ENCODE measurements at places on chromosomes 12 and 14.

GRCh38 chr14:90599339-90599738 lies 202.5 kb downstream of the CALM1 start:
- no peak for DNase-seq

DNA sequence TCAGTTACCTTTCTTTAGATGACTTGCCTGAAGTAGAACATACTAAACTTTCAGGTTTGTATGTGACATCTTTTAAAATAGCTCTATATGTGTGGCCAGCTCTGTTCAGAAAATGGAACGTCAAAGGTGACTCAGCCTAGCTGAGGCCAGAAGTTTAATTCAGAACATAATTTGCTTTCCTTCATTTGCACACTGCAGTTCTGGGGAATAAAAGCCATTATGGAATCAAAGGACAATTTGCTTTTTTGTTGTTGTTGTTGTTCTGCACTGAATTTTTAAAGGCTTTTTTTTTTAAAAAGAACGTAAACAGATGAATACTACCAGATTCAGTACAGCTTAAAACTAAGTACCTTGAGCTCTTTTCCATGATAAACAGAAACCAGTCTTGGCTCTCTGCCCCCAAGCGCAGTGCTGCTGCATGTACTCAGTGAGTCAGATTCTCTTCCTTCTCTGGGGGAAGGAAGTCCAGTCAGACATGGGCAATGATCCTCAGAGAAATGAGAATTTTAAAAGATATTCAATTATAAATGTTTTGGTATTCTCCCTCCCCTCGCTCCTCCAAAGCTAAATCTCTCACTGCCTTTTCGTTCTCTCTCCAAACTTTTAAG lies 644.2 kb downstream of the NOVA1 start:
- DNase-seq = no peak

DNA sequence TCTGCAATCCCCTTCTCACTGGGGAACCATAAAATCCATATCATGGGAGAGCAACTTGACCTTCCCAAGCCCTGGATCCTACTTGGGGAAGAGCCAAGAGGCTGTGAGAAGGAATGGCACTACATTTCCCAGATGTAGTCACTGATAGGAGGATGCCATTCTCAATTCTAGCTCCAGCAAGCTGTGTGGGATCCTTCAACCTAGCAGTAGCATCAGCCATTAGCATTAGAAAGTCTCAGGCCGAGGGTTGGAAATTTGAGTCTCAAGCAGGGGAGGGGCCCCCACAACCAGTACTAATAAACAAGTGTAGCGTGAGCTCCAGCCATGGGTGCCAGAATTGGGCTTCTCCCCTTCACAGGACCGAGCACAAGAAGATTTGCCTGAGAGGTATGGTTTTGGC lies 84.3 kb upstream of the NELL2 start:
- DNase-seq = no peak

DNA sequence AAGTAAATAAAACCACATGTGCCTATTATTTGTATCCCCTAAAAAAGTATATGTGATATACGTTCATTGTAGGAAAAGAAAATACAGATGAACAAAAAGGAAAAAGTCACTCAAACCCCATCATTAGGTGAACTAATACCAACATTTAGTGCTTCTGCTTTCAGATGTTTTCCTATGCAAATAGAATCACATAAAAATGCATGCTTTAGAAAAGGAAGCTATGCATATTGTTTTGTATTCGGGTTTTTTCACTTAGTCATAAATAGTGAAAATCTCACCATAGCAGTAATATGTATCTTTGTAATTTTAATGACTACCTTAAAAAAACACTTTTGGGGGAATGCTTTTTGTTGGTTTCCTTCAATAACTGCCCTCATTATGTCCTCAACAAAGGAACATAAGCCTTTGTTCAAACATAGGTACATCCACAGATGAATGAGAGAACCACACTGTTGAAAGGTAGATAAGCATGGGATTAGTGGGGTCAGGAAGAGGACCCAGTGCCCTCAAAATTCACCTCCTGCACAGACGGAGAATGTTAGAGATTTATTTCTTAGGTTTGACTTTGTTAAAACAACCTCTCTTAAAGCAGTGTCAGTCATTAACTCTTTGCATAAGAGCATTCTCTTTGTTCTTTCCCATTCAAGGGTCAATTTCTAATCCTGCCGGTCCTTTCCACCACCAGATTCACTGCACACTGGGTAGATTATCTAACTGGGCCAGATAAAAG lies 6.5 kb downstream of the AMDHD1 start:
- DNase-seq = no peak

DNA sequence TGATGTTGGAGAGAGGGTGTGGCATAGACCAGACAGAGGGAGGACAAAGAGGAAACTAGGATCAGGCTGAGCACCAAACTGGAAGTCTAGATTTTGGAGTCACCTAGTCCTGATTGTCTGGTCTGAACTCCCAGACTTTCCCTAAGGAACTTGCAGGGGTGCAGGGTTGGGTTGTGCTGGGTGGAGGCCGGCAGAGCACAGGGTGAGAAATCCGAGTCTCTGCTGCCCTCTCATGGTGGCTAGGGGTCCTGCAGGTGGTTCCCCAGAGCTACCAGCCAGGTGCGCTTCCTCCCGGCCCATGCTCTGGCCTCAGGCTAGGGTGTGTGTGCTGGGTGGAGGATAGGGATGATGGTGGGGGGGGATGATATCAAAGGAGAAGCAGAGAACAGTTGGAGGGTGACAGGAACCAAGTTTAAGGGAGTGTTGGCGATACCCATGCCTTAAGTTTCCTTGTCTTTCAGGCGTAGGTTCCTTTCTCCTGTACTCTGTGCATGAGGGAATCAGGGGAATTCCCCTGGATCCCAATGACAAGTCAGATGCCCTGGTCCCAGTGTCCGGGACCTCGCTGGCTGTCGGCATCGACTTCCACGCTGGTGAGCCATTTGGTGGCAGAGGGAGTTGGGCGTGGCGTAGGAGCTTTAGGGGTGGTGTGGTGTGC lies 33.5 kb upstream of the NXPH4 start:
- peak; percentile 69 for DNase-seq

DNA sequence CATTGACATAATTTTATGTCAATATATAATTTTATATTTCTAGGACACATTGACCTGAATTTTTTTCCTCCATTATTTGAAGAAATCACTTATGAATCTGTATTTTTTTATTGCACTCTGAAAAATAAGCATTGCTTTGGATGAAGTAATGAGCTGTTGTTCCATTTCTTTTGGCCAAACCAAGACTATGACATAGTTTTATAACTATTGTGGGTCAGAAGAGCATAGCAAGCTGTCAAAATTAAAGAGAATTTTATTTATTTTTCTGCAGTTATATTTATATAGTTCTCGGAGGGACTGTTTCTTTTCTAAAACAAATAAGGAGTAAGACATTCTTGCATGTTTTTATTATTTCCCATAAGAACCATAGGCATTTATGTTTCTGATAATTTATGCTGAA lies 8.5 kb downstream of the C12orf75 start:
- no peak for DNase-seq

DNA sequence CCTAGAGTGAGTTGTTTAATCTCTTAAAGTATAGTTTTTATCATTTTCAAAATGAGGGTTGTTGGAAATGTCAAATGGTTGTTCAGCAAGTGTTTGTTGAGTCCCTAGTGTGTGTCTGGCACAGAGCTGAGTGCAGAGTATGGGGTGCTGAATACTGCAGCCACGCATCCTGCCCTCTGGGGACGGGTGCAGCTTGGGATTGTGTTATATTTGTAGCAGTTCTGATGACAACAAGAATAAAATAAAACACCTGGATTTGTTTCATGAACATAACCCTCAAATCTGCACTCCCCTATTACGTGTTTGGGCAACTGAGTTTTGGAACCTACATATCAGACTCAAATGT lies 127.9 kb downstream of the CACNA1C start:
- no peak for DNase-seq

DNA sequence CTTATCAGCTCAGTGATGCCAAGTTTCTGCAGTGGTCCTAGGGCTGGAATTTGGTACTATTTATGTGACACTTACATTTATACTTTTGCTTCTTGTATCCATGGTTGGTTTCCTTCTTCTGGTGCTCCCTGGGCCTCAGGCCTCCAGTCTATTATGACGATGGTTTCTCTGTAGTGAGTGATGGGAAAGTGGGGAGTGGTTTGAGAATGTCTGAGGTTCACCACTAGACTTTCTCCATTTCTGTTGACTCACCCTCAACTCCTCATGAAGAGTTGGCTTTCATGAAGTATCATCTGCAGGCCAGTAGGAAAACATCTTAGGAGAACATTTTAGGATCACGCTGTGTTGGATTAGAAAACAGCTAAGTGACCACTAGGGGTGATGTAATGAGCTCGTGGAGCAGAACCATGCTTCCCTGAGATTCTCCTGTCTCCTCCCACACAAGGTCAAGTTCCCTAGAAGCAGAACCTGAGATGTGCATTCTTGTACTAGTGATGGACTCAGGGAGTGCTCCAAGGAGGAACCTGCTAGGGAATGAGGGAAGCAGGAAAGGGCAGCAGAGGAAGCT lies 32.1 kb downstream of the RPH3A start:
- no peak for DNase-seq

GRCh38 chr12:107477947-107478610 lies 207.5 kb upstream of the PWP1 start:
- DNase-seq = no peak

DNA sequence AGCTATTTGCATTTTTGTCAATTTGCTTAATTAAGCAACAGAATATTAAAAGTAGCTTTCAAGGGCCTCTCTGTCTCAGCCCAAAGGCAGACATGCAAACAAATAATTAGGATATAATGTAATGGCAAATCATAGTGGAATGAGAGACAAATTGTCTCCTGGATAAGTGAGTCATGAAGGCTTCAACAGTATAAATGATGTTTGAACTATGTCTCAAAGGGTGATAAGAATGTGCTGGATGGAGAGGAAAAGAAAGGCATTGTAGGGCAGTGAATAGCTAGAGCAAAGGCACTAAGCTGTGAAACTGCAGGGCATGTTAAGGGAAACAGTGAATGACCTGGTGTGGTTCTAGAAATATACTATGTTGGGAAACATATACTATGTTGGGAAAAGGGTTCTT lies 53.5 kb upstream of the PPP1R12A start:
- no peak for DNase-seq

DNA sequence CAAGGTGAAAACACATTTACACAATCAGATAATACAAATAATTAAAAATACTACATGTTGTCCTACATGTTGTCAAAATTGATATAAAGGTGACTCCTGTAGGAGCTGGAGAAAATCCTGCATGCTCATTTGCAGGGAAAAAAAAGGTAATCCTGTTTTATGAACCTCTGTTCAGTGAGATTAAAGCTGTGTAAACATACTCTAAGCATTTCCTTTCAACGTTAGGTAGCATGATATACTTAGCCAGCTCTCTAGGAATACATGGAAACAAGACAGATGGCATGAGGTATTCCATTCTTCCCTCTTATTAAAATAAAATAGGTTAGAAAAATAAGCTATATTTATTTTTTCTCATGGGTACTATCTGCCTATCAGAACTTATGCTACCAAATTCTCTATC lies 635.7 kb upstream of the FLRT2 start:
- DNase-seq = no peak

DNA sequence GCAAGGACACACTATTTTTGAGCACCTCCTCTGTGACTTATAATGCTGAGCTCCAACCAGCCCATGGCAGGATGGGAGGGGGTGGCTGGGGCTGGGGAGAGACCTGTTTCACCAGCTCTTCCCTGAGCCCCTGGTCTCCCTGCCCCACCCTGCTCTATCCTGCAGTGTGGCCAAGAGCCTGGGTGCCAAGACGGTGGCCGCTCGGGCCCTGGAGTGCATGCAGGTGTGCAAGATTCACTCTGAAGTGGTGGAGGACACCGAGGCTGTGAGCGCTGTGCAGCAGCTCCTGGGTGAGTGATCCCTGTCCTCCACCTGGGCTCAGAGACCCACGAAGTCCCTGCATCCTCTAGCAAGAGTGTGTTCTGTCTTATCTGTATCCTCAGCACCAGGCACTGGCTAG lies 14.4 kb downstream of the SDSL start:
- no peak for DNase-seq

GRCh38 chr12:92444763-92445162 lies 258.0 kb upstream of the PLEKHG7 start:
- DNase-seq = no peak

DNA sequence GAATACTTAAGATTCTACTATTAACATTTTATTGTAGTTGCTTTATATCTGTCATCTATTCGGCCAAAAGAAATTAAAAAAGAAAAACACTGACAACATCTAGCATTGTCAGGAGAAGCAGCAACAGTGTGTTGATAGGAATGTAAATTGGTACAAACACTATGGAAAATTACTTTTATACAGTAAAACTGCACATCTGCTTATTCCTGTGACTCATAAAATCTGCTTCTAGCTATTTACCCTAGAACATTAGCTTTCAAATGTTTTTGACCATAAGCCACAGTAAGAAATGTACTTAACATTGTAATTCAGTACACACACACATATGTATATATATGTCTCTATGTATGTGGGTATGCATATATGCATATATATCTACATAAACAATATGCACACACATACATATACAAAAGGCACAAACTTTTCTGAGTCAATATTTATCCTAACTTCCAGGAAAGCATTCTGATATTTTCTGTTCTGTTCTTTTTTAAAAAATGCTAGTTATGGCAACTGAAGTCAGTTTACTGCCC lies 278.9 kb upstream of the GARIN2 start:
- DNase-seq = no peak

DNA sequence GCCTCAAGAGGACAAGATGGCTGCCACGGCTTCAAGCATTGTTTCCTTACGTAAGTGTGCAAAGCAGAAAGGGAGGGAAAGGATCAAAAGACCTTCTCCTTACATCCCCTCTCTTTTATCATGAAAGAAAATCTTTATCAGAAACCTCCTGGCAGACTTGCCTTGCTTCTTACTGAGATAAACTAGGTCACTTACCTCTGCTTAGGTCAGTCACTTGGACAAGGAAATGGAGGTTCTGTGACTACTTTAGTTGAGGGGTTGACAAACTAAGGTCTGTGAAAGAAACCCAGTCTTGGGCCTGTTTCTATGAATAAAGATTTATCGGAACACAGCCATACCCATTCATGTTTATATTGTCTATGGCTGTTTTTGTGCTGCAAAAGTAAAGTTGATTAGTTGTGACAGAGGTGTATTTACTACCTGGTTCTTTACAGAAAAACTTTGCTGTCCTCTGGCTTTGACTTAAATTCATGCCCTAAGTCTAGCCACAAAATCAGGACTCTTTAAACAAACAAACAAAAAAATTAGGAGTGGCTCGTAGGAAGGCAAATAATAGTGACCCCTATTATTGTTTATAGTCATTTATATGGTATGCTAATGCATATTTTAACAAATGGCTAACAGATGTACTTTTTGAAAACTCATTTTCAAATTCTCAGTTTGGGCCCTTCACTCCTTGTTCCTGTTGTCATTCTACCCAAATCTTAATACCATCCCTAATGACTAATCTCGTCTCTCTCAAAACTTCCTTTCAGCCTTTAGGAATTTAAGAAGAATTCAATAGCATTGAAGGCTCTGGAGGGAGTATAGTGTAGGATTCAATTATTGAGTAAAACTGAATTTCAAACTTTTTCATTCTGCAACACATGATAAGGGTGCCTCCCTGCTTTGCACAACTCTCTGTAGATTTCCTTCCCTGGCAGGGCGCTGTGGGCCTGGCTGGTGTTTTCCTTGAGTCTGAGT lies 42.0 kb upstream of the ATP2B1 start:
- DNase-seq = no peak
